ENCODE measurements at places on chromosomes 6 and 20.

GRCh38 chr20:63740070-63740626, 572 bp downstream of the SLC2A4RG start:
- DNase-seq = peak; percentile 20

- no peak for DNase-seq
Observed at GRCh38 chr6:167446971-167447370, 122.1 kb downstream of the TTLL2 start.

GRCh38 chr6:14951704-14952103, 294.2 kb upstream of the JARID2 start:
- DNase-seq = no peak

DNA sequence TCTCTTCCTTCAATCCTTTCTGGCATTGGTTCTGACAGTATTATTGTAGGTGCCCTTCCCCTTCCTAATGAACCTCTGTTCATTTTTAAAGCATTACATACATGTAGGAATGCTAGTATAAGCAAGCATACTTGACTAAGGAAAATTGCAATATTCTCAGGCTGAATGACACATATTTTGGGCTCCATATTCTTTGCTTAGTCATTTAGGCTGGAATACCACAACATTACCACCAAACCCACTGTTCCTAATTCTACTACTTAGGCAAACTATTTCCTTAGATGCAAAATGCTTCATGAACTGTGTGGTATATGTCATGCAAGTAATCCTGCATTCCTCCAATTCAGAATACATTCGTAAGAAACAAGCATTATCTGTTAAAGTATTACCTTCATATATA, 113.9 kb downstream of the PRDM1 start:
- peak; percentile 26 for DNase-seq

- peak; percentile 74 for DNase-seq
Observed at GRCh38 chr6:38131527-38131965, 312.0 kb downstream of the ZFAND3 start.

- no peak for DNase-seq
Observed at GRCh38 chr6:63941747-63942470, 306.3 kb downstream of the PHF3 start.

DNA sequence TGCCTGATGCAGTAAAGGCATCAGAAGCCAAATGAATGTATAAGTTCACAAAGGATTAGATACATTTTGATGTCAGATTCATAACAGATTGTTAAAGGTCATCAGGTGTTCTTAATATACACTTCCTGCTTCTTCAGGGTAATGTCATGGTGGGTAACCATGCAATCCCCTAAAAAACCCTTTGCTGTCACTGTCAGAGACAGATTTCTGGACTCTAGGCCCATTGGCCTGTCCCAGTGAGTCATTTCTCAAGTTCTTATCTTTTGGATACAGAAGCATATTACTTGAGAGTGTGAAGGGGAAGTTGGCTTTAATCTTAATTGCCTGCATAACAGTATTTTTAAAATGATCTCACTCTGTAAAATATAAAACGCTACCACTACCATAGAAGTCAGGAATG, 895.6 kb upstream of the MAP3K7 start:
- DNase-seq = peak; percentile 26

DNA sequence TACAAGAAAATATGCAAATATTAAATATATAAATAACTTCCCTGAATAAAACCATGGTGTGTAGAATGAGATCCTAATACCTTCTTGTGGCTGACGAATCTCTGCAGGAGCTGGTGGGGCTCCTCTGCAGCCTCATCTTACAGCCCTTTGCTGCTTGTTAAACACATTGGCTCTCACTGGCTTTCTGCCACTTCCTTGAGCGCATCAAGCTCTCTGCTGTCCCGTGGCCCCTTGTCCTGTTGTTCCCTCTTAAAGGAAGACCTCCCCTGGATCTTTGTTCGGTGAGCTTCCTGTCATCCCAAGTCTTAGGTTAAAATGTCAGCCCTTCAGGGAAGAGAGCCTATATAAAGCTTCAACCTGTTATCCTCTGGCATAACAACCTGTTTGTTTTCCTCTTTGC, 519.6 kb downstream of the DOK5 start:
- DNase-seq = peak; percentile 16

GRCh38 chr6:24010133-24010532, 115.9 kb upstream of the NRSN1 start:
- no peak for DNase-seq

DNA sequence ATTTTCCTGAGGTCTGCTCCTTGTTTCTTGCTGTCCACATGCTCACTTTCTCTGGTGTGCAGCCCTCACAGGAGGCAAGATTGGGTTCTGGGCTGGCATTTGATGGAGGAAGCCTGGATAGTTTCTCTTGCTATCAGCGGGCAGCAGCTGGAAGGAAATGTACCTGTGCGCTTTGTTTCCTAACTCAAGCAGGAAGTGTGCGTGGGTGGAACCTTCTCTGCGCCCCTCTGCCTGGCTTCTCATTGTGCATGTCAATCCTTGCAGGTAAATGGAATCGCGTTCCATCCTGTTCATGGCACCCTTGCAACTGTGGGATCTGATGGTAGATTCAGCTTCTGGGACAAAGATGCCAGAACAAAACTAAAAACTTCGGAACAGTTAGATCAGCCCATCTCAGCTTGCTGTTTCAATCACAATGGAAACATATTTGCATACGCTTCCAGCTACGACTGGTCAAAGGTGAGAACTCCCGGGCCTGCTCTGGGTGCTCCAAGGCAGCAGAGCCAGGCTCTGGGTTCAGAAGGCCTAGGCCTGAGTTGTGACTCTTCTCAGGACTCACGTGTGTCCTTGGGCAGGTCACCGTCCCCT, 16.8 kb upstream of the RBM38 start:
- DNase-seq = no peak

- DNase-seq = no peak
Observed at GRCh38 chr6:132144456-132144855, 193.3 kb upstream of the CCN2 start.

DNA sequence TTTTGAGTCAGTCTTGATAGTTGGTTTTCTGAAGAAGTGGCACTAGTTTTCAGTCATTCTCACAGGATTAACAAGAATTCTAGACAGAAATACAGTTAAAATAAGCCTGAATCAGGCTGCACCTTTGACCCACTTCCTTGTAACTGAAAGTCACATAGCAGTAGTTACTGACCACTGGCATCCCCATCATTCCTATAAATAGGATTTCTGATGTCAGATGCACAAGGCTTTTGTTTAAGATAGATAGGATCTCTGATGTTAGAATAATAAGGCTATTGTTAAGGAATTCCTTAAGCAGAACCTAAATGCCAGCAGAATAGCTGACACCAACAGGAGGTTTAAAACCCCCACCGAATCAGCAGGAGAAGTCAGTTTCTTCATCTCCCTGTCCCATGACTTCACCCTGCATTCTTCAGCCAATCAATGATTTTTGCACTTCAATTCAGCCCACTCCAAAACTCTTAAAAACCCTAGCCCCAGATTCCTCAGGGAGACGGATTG, 30.6 kb upstream of the ZBTB24 start:
- peak; percentile 81 for DNase-seq

DNA sequence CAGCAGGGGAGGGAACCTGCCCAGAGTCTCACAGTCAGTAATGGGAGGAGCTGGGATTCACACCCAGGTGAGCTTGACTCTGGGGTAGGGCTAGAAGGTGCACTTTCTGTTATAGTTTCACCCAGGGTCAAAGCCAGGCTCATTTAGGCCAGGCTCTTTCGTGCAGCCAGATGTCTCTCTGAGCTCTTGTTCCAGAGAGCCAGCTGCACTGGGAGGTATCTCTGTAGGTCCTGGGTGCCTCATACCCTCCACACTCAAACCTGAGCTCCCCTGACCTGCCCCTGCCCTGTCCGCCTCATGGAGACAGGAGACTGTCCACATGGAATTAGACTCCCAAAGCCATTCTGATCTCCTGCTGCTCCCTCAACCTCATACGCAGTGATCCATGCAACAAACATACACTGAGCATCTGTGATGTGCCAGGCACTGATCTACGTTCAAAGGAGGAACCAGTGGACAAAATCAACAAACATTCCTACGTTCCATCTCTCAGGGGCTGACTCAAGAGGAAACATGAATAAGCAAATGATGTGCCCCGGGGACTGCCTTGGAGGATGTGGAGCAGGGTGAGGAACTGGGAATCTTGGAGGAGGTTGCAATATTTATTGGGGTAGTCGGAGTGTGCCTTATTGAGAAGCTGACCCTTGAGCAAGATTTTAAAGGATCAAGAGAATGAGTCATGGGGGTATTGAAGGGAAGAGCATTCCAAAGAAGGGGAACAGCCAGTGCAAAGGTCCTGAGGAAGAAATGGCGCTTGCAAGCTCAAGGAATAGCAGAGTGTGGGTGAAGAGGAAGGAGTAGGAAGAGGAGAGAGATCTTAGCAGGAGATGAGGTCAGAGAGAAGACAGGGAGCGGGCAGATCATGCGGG, 71.3 kb upstream of the TOX2 start:
- peak; percentile 76 for DNase-seq

DNA sequence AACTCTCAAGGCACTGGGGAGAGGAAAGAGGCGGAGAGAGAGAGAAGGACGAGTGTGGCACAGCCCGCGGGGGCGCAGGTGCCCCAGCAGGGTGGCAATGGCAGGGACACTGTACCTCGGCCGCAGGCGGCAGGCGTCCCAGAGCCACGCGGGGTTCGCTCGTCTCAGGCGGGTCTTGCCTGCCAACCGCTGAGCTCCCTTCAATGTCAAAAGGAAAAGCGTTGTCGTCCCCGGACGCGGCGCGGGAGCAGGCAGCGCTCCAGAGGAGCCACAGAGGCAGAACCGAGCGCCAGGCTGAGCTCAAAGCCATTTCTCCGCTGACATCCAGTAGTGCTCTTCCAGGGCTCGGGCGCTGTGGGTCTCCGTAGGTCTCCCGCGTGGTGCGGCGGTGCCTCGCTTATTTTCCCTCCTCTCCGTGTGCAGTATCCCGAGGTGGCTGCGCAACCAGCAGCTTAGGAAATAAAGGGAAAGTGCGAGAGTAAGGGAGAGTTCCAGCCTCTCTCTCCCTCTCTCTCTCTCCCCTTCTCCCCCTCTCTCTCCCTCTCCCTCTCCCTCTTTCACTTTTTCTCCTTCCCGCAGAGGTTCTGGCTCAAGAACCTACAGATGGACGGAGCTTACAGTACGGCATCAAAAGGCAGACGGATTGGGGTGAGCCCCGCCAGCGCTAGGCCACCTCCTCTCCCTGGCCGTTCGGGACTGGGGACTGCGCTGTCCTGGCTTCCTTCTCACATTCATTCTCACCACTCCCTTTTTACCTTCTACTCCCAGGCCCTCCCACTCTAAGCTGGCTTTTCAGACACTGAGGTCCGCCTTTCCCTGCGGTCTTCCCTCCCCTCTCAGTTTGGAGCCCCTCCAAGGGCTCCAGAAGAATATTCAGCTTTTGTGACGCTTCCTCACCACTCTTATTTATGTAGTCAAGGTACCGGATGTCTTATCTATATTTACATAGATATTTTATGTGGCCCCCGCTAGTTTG, at the start of gene LAMA4:
Gene LAMA4, minus strand, starts transcription at position 727 of the 976 bp plus-strand sequence. Its CDS starts 417 bp downstream, at position 310.
- DNase-seq = no peak

DNA sequence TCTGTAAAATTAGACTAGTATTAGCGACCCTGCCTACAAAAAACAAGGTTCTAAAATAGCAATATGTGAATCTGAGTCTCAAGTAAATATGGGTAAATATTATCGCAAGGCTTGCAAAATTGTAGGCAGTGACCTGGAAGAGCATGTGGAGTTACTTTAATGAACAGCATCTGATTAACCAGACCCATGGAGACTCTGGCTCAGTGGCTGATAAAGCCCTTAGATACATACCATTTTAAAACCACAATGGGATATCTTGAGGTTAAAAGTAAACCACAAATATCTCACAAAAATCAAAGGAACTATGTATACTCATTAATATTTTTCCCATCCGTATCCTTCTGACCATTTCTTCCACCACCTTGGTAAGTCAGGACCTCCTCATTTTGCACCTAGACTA, 187.0 kb downstream of the MTFR2 start:
- peak; percentile 10 for DNase-seq

- DNase-seq = no peak
Observed at GRCh38 chr6:157996201-157996712, 14.6 kb downstream of the SYNJ2 start.

DNA sequence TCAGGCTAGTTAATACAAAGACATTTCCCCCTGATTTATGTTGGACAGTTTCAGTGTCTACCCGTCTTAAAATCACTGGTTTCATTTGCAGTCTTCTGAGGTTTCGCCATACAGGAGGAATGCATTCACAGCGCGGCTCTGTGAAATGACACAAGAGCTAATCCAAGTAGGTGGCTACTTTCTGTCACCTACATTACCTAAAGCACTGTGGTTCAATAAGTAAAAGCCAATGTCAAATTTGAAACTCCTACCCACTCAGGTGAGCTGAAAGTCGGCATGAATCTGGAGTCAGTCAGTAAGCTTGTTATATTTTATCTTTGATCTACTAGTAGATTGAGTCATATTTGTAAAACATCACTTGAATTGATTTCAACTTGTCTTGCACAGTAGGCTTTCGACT, 370.8 kb downstream of the LAMA2 start:
- no peak for DNase-seq

- DNase-seq = no peak
Observed at GRCh38 chr20:46375771-46376170, 30.6 kb downstream of the ELMO2 start.

GRCh38 chr6:85675030-85675819, 32.5 kb upstream of the SYNCRIP start:
- DNase-seq = peak; percentile 71

DNA sequence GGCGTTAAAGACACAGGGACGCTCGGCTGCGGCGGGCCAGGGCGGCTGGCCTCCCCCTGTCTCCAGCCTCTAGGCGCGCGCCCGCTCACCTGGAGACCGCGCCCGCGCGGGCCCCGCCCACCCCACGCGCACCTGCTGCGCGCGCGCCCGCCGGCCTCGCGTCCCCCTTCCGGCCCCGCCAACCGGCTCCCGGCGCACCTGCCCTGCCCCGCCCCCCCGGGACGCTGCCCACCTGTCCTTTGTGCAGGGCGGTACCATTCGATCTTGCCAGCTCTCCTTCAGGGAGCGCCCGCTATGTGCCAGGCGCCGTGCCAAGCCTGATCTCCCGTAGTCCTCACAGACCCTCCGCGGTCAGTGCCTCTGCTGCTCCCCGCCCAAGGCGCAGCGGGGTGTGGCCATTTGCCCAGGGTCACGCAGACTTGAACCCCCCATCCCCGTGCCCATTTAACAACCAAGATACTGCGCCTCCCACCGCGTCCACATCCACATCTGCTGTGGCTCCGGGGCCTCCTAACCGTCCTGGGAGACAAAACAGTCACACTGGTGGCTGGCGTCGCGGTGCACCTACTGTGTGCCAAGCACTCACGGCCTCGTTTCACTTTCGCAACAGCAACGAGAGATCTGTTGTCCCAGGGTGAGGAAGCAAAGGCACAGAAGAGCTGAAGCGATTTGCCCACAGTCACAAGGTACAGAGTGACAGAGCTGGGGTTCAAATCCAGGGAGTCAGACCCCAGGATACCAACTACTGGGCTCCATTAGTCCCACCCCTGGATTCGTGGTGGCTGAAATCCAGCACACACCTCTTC, 48.1 kb downstream of the NOL4L start:
- no peak for DNase-seq

- DNase-seq = peak; percentile 90
Observed at GRCh38 chr6:158061709-158062461, 80.2 kb downstream of the SYNJ2 start.

- no peak for DNase-seq
Observed at GRCh38 chr6:99349171-99350141, at the start of gene FAXC. FAXC (minus strand) TSS chr6:99349674; CDS start chr6:99349372, 302 bp downstream.

All from A172 (cell line).